ENCODE measurements at places on chromosomes 1 and 21.

DNA sequence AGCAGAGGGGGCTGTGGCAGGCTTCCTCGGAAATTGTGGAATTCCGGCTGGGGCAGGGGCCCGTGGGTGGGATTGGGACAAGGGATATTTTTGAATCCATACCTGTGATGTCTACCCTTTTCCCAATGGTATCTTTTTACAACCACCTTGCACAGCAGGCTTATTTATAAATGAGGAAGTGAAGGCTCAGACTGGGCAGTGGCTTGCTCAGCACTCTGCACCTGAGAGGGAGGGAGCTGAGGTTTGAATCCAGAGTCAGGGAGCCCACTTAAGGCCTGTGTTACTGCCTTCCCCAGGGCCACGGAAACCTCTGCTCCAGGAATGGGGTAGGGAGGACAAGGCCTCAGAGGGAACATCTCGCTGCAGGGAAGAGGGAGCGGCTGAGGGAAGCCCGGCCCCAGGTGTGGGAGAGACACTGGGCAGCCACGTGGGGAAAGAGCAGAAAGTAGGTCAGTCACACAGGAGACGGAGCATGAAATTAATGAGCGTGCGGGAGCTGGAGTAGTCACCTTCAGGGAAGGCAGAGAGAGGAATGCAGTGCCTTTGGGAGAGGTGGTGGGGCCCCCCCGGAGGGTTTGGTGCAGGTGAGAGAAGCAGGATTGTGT, 35.4 kb upstream of the SCMH1 start:
- no peak for DNase-seq

GRCh38 chr21:14734191-14734590, 188.1 kb upstream of the SAMSN1 start:
- peak; percentile 12 for DNase-seq

DNA sequence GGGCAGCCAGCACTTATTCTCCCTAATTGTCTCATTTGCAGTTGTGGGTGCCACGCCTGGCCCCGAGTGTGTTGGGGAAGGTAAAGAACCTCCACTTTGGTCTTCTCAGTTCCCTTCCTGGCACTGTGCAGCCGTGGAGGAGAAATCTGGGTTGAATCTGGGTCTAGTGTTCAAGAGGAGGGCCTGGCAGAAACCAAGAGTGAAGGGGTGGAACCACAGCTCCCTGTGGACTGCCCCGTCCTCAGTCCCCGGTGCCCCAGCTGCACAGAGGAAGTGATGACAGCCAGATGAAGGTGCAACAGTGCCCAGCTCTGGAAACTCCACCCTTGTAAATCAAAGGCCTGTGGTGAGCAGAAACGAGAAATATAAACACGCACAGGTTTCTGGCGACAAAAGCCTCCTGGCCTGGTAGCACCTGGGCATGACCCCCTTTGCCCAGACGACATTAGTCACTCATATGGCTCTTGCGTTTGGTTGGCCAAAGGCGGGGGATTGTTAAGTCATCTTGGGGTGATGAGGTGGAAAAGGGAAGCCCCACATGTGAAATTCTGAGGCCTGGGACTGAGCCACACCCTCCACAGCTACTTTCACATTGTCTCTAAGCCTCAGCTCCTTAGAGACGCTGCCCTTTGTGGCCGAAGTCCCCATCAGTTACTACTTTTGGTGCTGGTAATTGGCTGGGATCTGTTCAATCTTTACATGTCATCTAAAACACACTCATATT, 4.2 kb upstream of the ECE1 start:
- DNase-seq: peak; percentile 97

DNA sequence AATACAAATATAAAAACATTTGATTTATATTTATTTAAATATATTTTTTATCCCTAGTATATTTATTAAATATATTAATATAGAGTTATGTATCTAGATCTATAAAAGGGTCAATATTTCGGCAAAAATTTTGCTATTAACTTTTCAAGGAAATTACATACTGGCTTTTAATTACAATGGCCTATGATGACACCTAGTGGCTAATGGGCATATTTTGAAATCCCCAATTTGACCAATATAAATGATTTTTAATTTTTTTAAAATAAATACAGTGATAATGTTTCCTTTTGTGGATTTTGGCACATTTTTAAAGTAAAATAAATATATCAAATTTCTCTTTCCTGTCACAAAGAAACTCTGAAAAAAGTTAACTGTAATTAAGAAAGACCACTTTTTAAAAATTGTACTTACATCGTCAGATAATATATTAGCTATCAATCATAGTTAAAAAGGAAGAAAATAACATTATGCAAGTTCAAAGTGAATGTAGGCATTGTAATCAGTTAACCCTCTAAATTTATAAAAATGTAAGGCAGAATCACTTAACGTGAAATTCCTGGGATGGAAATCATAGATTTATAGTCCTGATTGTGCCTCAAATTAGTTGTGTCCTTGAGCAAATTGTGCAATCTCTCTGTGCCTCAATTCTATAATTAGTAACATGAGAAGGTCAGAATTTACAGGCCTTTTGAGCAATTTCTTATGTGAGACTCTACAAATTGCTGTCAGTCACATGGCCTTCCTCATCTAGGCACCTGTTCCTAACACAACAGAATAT, 25.6 kb upstream of the RGS13 start:
- DNase-seq: no peak

GRCh38 chr1:11026903-11027302, 14.4 kb downstream of the TARDBP start:
- no peak for DNase-seq

- DNase-seq: no peak
These were observed 64.8 kb downstream of the ABCA4 start for GRCh38 chr1:94056171-94056570.

GRCh38 chr1:7263021-7263960, 478.0 kb downstream of the CAMTA1 start:
- DNase-seq: no peak

- DNase-seq: no peak
These were observed 626.1 kb downstream of the PTPRC start for GRCh38 chr1:199264911-199265310.

- DNase-seq: no peak
These were observed 6.0 kb downstream of the CDK18 start for GRCh38 chr1:205510308-205510950.

GRCh38 chr1:95176861-95177260, 57.1 kb upstream of the RWDD3 start:
- DNase-seq: no peak

- DNase-seq: no peak
These were observed 41.6 kb downstream of the CD58 start for GRCh38 chr1:116529199-116529631.

DNA sequence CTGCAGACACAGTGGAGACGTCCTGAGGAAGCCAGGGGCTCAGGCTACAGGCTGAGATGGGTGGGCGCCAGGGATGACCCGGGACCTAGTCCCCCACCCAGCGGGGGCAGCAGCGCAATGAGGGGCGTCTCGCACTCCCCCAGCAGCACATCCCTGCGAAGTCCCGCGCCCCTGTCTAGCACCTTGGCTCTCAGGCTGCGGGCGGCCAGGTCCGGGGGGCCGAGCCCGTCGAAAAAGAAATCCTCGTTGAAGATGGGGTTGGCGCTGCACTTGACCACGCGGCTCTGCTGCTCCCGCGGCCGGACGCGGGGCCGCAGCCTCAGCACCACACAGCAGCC, 1.8 kb downstream of the C2CD4D start:
- DNase-seq: no peak

- DNase-seq: no peak
These were observed 894 bp downstream of the TCEA3 start for GRCh38 chr1:23423415-23424292.

DNA sequence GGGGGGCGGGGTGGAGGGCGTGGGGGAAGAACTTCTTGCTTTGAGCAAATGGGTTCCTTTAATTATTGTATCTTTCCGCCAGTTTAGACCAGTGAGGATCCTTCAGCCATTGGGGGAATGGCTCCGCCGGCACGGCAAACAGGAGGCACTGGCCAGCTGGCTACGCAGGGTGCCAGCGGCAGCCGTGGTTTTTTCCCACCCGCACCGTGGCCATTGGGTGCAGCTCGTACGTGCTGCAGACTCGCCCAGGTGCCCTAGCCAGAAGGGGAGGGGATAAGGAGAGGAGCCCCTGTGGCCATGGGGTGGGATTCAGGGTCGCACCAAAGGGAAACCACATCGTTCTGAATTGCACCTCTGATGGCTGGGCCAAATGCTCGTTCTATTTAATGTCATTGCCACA, 65.6 kb downstream of the RGSL1 start:
- DNase-seq: no peak

GRCh38 chr1:153430166-153430553, 13.8 kb downstream of the S100A7A start:
- DNase-seq: no peak

DNA sequence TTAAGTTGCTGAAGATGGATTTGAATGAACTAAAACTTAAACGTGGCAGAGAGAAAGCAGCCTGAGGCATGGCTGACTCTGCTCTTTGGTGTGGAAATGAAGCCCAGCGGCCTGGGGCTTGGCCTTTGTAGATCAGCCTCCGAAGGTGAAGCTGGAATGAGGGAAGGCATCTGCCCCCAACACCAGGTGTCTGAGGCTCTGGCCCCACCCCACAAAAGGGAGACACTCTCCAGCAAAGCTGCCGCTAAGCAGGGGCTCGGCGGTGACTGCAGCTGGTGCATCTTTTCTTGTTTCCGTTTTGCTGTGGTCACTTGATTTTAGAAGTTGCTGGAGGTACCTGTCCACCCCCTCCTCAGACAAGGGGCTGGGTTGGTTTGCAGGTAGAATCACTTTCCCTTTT, 38.2 kb upstream of the NID1 start:
- no peak for DNase-seq

- DNase-seq: no peak
These were observed 113.1 kb upstream of the FGGY start for GRCh38 chr1:59183749-59184317.

GRCh38 chr1:82542766-82543165, 742.0 kb downstream of the ADGRL2 start:
- DNase-seq: no peak

DNA sequence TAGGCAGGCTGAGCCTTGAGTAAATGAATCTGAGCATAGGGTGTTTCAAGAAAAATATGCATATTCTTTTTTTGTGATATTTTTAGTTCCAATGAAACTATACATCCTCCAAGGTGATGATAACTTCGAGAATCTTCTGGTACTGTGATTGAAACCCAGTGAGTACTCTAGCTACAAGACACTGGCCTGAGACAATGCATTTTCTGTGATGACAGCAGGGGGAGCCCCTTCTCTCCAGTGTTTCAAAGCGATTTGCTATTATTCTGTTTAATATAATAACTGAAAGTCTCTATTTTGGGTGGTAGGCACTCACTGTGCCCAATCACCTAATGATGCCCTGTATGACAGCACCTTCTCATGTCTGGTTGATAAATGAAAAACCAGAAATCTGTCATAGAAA, 12.1 kb downstream of the IRF2BP2 start:
- DNase-seq: peak; percentile 72

- no peak for DNase-seq
These were observed 434.0 kb downstream of the PLA2G4A start for GRCh38 chr1:187262731-187263130.

GRCh38 chr1:218546314-218546713, 201.2 kb downstream of the TGFB2 start:
- no peak for DNase-seq
